Cortex of kidney (tissue), 1 donor: ENCODE measurements at places on chromosomes 1 and 21.

DNA sequence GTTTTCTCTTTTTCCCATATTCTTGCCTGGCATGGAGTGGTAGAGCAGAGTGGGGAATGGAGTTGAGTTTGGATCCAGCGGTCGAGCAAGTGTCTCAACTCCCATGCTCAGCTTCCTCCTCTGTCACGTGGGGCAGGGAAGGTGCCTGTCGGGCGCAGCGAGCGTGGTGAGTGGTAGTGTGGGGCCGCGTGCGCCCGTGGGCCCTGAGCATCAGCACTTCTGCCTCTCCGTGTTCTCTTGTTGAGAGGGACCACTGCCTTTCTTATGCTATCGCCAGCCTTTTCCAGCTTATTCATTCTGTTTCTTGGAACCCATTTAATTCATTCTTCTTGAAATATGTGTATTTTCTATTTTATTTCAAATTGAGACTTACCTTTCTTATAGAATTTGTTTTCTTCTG is 65.1 kb downstream of the ADARB1 start:
- no peak for DNase-seq

DNA sequence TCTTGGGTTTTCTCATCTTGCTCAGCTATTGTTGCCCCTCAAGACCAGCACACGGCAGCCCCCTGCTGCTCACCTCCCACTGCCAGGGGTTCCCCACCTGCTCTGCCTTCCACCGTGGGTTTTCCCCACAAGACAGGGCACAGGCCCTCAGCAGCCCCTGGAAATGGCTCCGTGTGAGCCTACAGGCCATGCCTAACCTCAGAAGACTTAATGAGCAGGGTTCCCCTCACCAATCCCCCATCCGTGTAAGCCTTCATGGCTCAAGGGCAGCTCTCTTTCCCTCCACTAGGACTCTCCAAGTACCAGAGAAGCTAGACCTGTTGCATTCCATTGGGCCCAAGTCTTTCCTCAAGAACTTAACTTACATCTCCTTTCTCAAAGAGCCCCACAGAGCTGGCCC is 18.4 kb upstream of the RCAN3 start:
- DNase-seq, result no peak

- DNase-seq, result no peak
Observed at GRCh38 chr1:234645964-234646363, 36.0 kb upstream of the IRF2BP2 start.

GRCh38 chr1:8787218-8787617 is 30.2 kb downstream of the RERE start:
- DNase-seq, result no peak

GRCh38 chr1:109137958-109138357 is 24.0 kb downstream of the ELAPOR1 start:
- DNase-seq, result no peak

DNA sequence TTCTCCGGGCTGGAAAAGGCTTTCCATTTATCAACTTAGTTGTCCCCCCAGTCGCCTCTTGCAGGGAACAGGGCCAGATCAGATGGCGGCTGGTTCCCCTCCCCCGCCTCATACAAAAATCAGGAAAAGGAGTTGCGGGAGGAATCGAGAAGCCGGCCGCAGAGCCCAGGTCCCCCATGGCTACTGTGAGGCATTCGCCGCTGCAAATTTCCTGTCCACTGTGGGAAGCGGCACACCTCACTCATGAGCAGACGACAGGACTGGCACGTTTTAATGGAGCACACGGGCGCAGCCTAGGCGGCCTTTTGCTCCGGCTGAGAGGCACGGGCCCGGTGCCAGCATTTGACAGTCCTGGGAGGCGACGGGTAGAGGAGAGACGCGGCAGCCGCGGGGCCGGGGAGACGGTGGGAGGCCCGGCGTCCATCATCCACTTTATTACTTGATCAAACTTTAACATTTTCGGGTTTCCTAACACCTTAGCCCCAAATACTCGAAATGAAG is 1.1 kb downstream of the GNG4 start:
- no peak for DNase-seq

DNA sequence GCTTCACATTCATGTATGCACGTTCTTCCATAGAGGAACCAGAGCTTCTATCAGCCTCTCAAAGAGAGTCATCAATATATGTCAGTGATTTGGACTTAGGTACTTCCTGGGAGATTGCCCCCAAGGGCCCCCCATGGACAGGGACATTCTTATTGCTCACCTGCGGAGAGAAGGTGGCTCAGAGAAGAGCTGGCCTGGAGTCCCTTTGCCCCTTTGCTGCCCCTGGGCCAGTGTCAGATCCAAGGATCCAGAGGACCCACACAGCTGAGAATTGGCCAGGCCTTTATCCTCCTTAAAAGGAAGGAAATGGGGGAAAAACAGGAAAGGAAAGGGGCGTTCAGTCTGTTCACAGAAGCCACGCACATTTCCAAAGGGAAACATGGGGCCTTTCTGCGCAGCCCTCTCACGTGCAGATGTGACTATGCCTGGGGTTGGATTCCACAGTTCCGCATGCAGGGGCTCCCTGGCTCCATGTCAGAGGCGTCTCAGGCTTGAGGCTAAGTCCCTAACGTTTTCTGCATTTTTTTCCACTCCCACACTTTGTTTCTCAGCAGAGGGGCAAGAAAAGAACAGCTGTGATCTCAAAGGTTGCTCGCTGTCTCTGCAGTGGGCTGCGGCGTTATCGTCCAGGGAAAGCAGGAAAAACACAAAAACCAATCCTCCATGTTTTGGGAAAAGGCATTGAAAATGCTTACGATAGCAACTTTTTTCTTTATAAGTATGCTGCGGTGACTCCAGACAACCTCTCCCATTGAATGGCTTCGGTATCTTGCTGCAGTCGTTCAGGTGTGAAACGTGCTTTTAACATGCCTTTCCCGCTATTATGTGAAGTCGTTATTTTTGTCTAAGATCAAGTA is 5.9 kb downstream of the C1orf226 start:
- DNase-seq, result no peak

GRCh38 chr1:38115226-38115625 is 68.6 kb upstream of the POU3F1 start:
- DNase-seq, result no peak

GRCh38 chr1:21814241-21814918 is 2.3 kb downstream of the LDLRAD2 start:
- no peak for DNase-seq

DNA sequence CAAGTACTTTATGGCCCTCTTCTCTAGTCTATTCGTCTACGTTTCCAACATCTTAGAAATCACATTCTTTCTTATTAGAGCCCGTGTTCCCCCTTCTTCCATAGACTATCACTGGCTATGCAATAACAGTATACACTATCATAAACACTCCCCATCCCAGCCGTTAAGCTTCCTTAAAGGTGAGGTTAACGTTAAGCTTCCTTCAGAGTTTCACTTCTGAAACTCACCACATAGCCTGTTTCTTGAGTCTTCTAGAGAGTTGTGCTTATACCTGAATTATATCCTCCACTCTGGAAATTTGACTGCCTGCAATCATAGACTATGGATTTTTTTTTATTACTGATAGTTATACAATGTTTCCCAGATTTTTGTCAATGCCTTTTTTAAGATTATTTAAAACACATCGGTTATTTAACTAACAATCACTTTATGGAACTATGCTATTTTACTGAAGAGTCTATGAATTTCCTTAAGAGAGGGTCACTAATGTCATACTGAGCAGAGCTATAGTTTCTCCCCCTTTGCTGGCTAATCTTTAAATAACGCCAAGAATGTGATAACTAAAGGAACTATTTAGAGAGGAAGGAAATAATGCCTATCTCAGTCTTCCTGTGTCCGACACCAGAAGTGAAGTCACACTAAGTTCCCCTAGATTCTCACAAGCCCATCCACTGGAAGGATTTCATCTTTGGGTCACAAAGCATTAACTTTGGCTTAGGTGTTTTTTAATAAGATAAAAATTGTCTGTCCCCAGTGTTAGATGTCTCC is 16.8 kb downstream of the FCER1A start:
- DNase-seq, result no peak

DNA sequence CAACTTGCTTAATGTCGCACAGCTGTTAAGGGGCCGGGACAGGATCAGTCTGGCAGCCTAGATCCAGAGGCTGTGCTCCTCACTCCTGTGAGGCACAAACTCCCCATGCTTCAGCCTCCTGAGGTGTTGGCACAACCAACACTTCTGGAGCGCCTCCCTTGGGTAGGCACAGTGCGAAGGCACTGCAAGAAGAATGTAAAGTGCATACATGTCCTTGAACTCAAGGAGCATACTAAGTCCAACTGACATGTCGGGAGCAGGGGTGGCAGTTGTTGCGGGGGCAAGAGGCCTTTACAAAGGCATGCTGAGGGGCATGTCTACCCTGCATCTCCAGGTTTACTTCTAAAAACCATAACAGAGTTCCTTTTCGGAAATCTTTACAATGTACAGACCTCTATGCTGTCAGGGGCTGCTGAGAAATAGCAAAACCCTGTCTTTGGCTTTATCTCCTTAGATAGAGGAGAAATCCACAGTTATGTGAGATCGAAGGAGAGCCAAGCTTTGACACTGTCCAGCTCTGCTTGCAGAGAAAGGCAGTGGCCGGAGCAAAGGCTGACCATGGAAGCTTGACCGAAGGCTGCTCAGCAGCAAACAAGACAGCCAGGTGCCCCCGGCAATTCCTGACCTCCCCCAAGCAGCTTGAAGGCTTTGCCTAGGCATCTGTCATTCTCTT is 93.9 kb downstream of the CDC7 start:
- DNase-seq, result no peak

DNA sequence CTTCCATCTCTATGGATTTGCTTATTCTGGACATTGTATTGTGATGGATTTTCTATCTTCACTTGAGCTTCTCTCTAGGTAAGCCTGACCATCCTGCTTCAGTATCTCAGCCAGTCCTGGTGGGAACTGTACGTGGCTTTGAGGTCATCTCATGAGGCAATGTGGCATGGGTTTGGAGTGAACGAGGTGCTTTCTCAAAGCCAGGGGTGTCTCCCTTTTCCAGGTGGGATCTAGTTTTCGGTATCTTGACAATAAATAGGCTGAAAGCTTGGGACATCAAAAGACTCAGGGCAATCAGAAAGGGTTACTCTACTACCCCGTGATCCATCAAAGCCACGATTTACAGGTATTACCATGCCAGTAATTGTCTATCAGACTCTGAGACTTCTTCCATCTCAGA is 40.8 kb downstream of the AZIN2 start:
- DNase-seq, result no peak

- no peak for DNase-seq
Observed at GRCh38 chr1:89815611-89816010, 5.2 kb upstream of the LRRC8D start.

DNA sequence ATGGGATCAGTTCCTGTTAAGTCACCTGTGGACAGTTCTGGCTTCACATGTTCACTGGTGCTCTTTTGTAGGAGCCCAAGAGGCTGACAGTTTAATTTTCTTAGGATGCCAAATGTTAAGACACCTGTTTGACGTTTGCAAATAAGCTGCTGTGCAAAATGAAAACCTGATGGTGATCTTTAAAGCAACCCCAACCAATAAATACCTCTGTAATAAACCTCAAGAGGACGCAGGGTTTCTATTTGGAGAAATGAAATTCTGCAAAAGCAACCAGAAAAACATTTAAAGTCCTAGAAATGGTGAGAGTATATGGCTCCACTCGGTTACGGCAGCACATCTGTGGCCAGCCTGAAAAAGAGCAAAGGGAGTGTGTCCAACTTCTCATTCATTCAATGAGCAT is 5.7 kb upstream of the RHEX start:
- DNase-seq, result no peak

GRCh38 chr1:192615055-192615454 is 20.9 kb upstream of the RGS13 start:
- no peak for DNase-seq

- DNase-seq, result no peak
Observed at GRCh38 chr1:47434051-47434842, 3.6 kb upstream of the FOXD2 start.

DNA sequence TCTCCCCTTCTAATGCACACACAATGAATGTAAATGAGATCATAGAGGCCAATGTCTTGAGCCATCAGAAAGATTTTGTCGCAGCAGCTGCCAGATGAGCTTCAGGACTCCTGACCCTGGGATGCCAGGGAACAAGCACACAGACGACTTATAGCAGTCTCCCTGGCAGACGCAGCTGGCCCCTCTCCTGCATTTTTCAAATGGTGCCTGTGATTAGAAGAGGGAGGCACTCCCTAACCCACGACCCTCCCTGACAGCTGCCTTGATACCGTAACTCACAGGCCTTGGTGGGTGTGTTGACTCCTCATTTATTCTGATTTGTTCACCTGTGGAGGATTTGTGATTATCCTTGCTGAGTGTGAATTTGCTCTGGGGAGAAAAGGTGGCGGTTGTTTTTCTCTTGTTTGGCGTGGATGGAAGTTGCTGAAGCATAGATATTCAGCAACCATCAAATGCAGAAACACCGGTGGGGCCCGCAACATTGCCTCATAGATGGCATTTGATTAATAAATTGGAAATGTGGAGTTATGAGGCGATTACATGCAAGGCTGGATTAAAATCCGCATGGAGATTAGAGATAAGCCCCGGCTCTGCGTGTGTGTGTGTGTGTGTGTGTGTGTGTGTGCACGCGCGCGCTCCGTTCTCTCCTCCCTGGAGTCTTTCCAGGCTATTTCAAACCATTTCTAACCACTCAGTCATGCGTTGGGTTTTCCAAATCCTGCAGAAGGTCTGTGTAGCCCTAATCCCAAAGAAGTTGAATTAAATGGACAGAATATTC is 2.1 kb upstream of the RD3 start:
- no peak for DNase-seq

DNA sequence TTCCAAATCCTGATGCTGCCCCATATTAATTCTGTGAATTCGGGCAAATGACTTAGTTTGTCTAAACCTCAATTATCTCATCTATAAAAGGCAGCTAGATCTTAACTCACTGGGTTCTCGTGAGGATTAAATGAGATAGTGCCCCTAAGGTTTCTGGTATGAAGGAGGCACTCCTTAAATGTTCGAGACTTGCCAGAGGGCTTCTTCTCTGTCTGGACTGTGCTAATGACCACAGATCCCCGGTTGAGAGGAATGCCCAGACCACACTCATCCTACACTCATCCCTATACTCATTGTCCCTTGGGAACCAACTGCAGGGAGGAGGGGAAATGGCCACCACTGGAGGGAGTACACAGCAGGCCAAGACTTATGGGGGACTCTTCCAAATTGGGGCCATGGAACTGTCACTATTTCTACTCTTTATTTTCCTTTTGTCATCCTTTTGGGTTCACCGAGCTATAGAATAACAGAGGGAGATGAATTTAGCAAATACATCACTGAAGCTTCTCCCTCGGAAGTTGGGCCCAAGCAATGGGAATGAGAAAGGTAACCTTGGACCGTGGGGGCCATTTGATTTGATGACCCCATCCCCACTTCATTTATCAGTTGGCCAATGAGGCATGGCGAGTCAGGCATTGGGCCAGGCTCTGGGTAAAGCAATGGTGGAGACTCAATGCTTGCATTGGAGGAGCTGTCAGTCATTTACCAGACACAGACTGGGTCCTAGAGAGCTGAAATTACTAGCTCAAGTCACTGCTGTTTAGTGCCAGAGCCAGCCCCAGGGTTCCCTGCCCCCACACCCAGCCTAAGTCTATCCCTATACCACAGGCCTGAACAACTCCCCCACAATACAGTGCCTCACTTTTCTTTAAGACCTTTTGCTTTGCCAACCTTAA is 5.1 kb downstream of the ATF3 start:
- no peak for DNase-seq

- DNase-seq, result no peak
Observed at GRCh38 chr1:228074954-228075730, 7.4 kb upstream of the ARF1 start.

GRCh38 chr1:54546651-54547401 is 1.2 kb upstream of the ACOT11 start:
- DNase-seq, result no peak

- DNase-seq, result no peak
Observed at GRCh38 chr1:247118946-247119446, 14.8 kb upstream of the ZNF669 start.
